Activated naive CD8-positive, alpha-beta T cell treated with anti-CD3 and anti-CD28 coated beads for 36 hours (primary cell): ENCODE measurements at places on chromosomes 5 and 9.

- DNase-seq, result no peak
Observed at GRCh38 chr9:108857572-108857971, 1.8 kb upstream of the ACTL7B start.

DNA sequence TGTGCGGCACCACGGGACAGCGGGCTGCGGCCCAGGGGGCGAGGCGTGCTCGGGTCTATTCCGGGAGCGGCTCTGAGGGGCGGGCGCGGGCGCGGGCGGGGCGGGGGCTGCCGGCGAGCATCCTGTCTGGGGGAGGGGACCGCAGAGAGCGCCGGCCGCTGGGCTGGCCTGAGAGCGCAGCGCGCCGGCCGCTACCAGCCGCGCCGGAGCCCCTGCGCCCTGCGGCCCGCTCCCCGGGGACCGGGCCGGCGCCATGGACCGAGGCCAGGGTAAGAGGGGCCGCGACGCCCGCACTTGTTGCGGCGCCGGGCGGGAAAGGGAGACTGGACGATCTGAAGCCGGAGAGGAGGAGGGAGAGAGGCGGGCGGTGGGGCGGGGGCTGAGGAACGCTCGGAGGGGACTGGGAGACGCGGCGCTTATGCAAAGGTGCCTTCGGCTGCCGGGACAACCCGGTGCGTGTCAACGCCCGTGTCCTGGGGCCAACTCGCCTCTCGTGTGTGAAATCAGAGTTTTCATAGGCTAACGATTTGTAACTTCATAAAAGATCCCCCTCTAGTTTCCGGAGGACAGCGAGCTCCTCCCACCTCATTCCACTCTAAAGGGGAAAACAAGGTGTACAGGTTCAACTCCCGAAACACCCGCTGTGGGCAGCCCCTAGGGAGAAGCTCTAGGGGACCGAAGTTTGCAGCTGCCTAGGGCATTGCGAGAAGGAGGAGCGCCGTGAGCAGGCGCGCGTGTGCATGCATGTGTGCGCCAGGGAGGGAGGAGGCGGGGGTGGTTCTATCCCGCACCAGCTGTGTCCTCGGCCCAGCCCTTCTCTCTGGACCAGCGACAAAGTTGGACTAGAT is at the start of gene AFAP1L1:
Gene AFAP1L1, plus strand, starts transcription at position 144 of the 848 bp plus-strand sequence. Its CDS starts 110 bp downstream, at position 254.
- DNase-seq, result peak; percentile 28

- DNase-seq, result no peak
Observed at GRCh38 chr5:761854-762710, 22.4 kb downstream of the ZDHHC11B start.

GRCh38 chr5:68015381-68016302 is 199.9 kb upstream of the PIK3R1 start:
- DNase-seq, result no peak

DNA sequence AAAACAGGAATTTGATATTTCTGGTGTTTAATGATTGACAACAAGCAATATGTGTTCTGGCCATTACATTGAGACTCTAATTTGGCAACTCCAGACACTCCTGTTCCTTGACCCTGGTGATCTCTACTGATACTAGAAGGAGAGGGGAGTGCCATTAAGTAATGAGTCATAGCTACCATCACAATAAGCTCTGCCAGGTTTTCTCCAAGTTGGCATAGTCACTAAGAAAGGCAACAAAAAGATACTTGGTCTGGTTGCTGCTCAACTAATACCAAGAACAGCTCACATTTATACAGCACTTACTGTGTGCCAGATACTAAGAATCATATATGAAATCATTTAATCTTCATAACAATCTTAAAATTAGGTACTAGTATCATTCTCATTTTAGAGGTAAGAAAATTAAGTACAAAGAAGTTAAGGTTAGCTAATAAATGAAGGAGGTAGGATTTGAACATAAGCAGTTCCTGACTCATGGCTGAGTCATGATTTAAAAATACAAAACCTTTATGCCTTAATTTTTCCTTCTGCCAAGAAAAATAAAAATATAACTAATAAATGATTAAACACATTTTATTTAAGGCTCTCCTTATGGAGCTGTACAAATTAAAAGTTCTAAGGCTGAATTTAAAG is 19.9 kb upstream of the PRXL2C start:
- DNase-seq, result no peak
